ENCODE measurements at places on chromosomes 2 and 18.

DNA sequence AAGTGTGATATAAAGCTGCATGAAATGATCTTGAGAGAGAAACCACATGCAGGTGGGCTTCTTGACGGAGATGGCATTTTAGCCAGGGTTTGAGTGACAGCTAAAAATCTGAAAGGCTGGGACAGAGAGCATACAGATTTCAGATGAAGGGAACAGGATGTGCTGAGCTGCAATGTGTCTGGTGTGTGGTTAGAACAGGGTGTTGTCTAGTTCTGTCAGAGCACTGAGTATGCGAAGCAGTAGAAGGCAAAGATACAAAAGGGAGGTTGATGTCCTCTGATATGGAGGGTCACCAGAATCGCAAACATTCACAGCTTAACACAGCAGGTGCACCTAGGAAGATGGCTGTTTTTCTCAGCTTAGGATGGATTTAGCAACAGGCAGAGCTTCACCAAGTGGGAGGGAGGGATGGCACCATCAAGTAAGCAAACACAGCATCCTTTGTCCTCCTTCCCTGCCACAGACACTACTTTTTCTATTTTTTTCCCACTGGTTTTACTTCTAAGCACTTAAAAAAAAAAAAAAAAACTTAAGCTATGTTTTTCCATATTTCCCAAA, 182.5 kb downstream of the TMX3 start:
- DNase-seq, result peak; percentile 4

GRCh38 chr18:39464006-39464405, 1898.4 kb upstream of the CELF4 start:
- DNase-seq, result no peak

GRCh38 chr2:148739454-148740105, 95.0 kb downstream of the EPC2 start:
- DNase-seq, result no peak

GRCh38 chr2:21740484-21740883, 616.7 kb downstream of the TDRD15 start:
- DNase-seq, result no peak

DNA sequence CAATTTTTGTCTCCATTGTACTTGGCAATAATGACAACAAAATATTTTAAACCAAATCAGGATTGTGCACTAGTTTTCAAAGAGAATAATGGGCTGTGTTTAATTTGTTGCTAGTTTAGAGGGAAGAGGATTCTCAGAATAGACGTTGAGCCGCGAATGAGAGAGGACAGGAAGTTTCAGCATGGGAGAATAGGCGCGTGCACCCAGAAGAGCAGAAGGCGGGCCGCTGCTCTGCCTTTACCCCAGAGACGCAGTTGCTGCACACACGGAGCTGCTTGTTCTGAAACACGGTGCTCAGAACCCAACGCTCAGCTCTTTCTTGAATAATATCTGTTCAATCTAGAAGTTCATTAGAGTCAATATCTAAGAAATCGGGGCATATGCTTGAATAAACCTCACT, 223.4 kb downstream of the MYT1L start:
- DNase-seq, result no peak

- no peak for DNase-seq
These were observed 103.0 kb downstream of the QPCT start for GRCh38 chr2:37447446-37447845.

DNA sequence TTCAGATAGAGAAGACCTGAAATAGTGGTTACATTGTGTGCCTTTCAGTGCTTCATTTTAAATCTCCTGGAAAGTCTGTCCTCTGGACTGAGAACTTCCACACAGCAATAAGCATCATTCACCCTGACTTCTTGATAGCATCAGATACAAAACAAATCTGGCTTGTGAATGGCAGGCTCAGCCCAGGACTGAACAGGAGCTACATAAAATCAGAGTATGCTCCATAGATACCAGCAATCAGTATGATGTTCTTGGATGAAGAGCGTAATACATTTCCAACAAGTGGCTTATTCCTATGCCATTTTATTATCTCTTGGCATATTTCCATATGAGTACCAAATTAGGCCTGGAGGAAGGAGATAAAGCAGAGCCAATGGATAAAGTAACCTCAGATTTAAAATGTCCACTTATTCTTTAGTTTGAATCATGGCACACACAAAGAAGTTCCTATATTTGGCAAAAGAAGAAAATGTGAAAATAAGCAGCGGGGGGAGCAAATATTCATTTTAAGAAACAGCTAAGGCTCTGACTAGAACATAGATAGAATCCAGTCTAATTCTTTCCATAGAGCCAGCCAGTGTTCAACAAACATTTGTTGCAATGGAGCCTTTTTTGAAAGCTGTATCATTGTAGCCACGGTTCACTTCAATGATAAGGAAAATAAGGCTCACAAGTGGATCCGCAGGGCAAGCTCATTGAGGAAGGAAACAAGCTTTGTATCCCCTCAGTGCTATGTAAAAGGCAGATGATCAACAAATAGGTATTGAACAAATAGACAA, 230.8 kb upstream of the CHAC2 start:
- no peak for DNase-seq

GRCh38 chr18:52175406-52175805, 164.6 kb upstream of the DCC start:
- DNase-seq, result no peak

GRCh38 chr2:235766278-235766677, 272.4 kb downstream of the AGAP1 start:
- DNase-seq, result peak; percentile 68

GRCh38 chr2:186308347-186308746, 177.7 kb upstream of the ZC3H15 start:
- no peak for DNase-seq

DNA sequence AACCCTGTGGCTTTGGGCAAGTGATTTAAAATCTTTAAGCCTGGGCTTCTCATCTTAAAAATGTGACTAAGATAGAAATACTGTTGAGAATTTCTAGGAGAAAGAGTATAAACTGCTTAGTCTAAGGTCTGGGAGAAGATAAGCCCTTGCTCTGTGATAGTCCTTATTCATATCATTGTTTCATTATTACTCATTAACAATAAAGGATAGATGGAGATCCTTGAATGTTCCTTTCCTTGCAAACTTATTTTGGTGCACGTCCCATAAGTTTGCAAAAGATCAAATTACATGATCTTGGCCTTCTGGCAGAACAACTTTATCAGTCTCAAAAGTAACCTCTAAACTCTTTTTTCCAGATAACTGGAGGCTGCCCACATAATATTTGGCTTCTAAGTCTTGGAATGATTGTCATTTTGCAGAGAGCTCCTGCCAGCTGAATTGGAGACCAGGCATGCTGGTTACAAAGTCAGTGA, 138.3 kb downstream of the FAM124B start:
- DNase-seq, result no peak

DNA sequence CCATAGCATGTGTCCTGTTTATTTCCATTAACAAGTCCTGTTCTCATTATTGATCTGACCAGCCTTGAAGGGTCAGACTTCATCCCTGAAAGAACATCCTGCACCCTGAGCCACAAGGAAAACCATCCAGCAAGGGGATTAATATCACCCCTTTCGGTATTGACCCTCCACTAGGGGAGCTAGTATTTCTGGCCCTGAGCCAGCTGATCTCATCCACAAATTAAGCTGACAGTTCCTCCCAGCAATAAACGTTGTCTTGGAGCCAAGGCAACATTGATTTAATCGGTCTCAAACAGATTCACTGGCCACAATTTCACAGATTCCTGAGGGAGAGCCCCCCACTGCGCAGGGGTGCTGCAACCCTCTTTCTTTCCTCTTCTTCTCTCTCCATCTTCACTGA, 353.1 kb upstream of the FANCL start:
- no peak for DNase-seq

GRCh38 chr2:168773719-168774521, 28.5 kb upstream of the NOSTRIN start:
- DNase-seq, result no peak

- DNase-seq, result no peak
These were observed 87.4 kb downstream of the NCKAP5 start for GRCh38 chr2:133480707-133481429.

DNA sequence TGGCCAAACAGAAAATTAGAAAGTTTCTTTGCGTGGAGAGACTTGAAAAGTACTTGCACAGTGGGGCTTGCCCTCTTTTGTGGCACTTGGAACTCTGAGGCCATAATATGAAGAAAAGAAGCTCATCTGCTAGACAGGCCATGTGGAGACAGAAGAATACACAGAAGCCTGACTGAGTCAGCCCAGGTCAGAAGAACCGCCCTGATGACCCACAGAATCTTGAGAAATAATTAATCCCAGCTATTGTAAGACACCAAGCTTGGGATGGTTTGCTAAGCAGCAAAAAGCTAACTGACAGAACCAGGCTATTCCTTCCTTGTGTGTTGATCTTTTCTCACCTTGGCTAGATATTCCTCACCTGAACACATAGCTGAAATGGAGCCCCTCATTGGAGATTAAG, 33.7 kb downstream of the G6PC2 start:
- DNase-seq, result no peak

GRCh38 chr2:25158096-25158852, 10.1 kb downstream of the POMC start:
- no peak for DNase-seq

DNA sequence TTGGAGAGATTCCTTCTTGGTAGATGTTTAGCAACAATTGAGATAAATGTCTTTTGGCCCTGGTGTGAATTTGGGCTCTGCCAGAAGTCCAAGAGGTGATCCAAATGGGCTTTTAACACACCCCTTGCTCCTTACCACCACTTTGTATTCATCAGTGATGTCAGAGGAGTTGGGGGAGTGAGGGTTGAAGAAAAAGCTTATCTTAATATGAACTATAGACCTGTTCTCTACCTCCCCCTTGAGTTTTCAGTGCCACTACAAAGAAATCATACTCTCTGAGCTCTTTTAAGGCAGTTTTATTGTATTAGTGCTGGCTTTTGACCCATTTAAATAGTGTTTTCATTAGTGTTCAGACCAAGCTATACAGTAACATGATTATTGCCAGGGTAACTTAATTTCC, 229.1 kb downstream of the PHLPP1 start:
- no peak for DNase-seq

- DNase-seq, result no peak
These were observed 10.6 kb downstream of the POU3F3 start for GRCh38 chr2:104864280-104865095.

DNA sequence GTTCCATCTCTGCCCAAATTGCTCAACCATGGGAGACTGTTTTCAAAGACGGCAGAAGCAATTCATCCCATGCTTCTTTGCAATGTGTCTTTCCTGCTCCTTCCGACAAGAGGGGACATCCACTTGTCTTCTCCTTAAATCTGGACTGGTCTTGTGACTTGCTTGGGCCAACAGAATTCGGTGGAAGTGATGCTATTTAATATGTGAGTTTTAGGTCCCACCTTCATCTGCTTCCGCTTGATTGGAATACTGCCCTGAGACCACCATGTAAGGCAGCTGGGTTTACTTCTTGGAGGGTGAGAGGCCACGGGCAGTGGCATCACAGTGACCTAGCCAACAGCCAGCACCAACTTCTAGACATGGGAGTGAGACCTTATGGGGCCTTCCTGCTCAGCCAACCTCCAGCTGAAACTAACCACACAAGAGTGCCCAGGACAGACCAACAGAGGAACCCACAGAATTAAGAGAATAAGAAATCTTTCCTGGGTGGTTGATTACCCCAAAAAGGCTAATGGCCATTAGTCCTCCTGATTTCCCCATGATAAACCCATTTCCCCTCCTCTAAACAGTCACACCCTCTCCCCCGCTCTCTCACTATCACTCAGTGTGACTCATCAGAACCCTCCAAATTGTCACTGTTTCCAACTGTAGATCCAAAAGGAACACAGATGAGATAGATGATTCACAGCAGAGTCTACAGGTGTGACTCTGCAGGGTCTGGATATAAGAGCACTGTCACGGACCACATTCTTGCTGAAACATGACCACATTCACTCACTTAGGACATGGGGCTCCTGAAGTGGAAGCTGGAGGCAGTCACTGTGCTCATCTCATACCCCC, 16.2 kb upstream of the RHOB start:
- DNase-seq, result no peak

- DNase-seq, result no peak
These were observed 170.2 kb downstream of the THADA start for GRCh38 chr2:43425659-43426058.

GRCh38 chr2:234483568-234484251, 13.2 kb downstream of the ARL4C start:
- no peak for DNase-seq

DNA sequence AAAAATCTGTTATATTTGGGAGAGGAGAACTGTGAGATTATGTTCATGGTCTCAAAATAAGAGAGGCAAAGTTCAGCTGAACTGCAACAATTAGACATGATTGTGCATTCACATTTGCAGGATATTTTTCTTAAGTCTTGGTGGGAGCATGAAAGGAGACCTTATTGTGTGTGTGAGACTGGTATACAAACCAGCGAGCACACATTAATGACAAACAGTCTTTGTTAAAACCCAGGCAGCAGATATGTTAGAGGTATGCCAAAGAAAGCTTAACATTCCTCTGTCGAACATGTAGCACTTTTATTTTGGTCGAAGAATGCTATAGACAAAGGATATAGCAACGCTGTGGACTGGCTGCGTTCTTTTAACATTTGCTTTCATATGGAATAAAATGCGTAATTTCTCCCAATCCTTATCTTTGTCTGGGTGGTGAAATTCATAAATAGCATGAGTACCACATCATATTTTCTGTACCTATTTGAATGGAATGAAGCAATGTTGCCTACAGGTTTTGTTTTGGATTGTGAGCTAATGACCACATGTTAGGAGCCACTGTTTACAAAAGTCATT, 88.4 kb downstream of the ICOS start:
- DNase-seq, result no peak

- no peak for DNase-seq
These were observed 16.9 kb upstream of the FAHD2A start for GRCh38 chr2:95385570-95385984.

DNA sequence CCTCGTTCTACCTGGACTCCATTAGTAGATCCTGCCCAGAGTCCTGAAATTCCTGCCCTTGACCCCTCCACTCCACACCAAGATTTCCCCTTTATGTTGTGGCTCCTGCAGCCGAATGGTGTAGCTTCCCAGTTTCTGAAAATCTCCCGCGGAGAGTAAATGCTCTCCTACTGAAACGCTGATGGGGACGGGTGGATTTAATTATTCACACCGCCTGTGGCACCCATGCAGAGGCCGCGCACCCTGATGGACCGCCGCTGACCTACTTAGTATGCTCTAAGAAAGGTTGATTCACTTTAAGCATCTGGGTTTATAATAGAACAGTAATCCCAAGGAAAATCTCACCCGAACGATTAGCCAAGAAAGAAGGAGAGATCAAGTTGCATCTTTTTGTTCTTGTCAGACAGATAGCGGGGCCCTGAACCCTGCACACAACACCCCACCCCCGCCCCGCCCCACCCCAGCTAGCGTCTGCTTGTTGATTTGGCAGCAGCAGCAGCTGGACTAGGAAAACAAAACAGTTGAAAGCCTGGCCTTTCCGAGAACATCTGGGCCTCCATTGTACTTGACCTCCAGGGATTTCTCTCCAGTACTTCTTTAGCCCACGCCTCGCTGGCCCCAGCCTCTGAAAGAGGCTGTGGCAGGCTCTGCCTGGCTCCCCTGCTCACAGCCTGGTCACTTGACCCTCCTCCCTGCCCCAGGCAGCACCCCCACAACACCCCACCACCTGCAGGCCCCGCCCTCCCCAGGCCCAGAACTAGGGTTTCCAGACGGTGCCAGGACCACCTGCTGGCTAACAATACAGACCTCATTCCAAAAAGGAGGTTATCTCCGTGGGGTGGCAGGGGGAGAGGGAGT, 53.6 kb downstream of the DPYSL5 start:
- DNase-seq, result peak; percentile 66
